ENCODE measurements at places on chromosomes 5 and 9.
A peak's percentile ranks its signal among the peaks of the same experiment; 100 is the strongest.

- no peak for DNase-seq
Observed at GRCh38 chr5:151699071-151699901, 12.6 kb upstream of the SPARC start.

DNA sequence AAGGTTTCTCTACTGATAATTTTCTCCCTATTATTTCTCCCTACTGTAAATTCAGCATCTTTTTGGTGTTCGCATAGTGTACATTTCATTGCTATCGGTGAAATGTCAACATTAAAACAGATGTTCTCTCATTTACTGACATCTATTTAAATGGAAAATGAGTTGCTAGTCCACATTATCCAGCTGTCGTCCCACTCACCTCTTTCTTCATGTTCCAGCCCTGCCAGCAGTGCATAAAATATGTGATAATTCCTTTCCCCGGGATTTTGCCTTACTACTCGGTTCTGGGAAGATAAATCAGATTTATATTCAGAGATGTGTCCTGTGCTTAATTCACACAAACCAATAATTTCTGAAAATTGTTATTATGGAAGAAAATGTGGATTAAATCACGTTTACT is 155.8 kb downstream of the MYO10 start:
- no peak for DNase-seq

- DNase-seq: no peak
Observed at GRCh38 chr5:58410441-58410840, 49.4 kb downstream of the PLK2 start.

DNA sequence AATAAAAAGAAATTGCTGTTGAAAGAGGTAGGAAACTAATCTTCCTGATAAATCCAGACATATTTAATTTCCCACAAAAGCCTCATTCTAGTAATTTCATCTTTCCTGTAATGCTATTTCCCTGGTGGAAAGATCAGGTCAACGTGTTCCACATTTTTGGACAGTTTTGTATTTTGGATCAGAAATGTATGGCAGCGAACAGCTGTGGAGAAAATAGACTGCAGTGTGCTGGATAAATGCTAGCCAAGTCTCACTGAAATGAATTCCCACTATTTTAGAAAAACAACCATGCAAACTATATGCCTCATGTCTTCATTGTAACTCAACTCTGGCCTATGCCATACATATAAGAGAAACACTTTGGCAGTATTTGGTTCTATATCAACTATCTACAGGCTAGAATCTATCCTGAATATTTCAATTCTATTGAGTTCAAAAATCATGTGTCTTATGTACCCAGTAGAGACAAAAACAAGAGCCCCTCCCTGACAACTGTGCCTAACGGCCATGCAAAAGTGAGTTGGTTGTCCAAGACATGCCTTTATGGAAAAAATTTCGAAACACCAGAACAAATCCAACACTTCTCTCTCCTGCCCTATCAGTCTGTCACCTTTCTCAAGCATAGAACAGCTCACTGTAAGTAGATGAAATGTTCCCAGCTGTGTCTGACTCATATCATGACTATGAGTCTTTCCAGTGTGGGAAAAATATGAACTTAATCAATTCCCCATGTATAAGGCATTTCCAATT is 191.3 kb upstream of the NREP start:
- DNase-seq: no peak

GRCh38 chr5:68519143-68519542 is 303.6 kb downstream of the PIK3R1 start:
- DNase-seq: no peak

GRCh38 chr5:62791059-62791458 is 212.4 kb downstream of the LRRC70 start:
- DNase-seq: no peak

GRCh38 chr9:109098171-109098959 is 21.4 kb downstream of the TMEM245 start:
- peak; percentile 88 for DNase-seq

DNA sequence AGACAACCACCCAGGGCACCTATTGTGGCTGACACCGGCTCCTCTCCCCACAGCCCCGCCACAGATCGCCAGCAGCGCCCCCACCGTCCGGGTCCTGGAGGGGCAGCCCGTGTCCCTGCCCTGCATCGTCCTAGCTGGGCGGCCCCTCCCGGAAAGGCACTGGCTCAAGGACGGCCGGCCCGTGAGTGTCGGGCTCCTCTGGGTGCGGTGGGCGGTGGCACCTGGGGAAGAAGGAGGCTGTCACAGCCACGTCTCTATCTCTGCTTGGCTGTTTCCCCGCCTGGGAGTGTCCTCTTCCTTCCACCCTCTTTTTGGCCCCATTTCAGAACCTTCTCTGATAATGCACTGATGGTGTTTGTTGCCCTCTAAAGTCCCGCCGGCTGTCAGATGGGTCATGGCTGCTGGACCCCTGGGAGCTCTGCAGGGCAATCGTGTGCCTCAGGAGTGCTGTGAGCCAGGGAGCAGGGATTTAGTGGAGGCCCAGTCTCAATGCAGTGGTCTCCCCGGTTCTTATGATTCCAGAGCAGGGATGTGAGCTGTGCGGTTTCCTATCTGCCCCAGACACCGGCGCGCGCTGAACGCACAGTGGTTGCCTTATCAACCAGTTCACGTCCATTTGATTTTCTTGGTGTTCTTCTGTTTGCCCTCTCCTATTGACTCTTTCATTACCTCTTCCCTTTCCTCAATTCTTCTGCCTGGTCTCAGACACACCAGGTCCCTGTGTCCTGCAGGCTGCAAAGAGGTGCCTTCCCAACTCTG is 55.3 kb downstream of the HMCN2 start:
- peak; percentile 21 for DNase-seq

DNA sequence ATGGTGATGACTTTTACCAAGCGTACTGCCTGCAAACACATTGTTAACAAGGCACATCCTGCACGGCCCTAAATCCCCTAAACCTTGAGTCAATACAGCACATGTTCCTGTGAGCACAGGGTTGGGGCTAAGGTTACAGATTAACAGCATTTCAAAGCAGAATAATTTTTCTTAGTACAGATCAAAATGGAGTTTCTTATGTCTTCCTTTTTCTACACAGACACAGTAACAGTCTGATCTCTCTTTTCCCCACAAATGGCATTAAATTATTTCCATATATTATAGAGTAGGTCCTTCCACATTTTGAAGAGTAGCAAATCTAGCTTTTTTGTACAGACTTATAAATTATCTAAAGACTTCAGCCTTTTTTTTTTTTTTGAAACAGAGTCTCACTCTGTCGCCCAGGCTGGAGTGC is 1.6 kb upstream of the TMEM141 start:
- DNase-seq: no peak

DNA sequence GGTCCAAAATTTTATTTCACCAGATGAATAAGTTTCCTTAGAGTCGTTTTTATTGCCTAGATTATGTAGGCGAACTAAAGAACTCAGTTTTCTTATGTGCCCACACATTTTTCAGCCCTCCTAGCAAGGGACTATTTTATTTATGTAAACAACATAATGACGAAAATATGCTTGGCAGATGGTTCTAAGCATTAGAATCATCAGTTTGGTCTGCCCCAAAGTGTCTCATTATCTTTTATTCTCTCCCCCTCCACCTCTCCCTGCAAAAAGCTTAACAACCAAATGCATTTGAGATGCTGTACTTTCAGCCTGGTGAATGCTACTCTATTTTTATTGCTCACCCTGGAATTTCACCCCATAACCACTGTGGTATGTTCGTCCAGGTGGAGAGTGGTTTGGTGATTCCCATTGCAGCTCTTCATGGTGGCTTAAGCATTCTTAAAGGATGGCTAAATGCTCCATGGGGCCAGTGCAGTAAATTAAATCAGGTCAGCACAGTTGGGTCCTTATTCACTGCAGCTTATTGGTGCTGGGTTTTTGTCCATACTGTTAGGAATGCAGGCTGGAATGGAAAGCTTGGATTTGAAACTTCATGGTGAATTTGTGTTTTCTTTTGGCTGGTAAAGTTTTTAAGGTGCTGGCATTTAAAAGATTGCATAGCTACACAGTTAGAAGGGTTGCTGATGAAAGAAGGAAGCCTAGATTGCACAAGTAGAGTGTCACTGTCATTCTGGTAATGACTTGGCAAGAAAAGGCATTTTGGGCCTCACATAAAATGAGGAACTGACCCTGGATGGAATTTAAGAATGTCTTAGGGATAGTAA is 39.2 kb downstream of the TLE4 start:
- no peak for DNase-seq

- no peak for DNase-seq
Observed at GRCh38 chr5:42612750-42613366, 143.8 kb upstream of the CCDC152 start.

GRCh38 chr5:139863855-139864558 is 68.4 kb downstream of the PSD2 start:
- no peak for DNase-seq

Data from LNCaP clone FGC (cell line).